Fibroblast of mammary gland (primary cell): ENCODE measurements at places on chromosomes 5 and 9.
A peak's percentile ranks its signal among the peaks of the same experiment; 100 is the strongest.

GRCh38 chr9:109753308-109753707 lies 26.7 kb upstream of the PALM2AKAP2 start:
- DNase-seq, result no peak

- DNase-seq, result no peak
These were observed 1025.1 kb upstream of the C9orf72 start for GRCh38 chr9:28598408-28598807.

DNA sequence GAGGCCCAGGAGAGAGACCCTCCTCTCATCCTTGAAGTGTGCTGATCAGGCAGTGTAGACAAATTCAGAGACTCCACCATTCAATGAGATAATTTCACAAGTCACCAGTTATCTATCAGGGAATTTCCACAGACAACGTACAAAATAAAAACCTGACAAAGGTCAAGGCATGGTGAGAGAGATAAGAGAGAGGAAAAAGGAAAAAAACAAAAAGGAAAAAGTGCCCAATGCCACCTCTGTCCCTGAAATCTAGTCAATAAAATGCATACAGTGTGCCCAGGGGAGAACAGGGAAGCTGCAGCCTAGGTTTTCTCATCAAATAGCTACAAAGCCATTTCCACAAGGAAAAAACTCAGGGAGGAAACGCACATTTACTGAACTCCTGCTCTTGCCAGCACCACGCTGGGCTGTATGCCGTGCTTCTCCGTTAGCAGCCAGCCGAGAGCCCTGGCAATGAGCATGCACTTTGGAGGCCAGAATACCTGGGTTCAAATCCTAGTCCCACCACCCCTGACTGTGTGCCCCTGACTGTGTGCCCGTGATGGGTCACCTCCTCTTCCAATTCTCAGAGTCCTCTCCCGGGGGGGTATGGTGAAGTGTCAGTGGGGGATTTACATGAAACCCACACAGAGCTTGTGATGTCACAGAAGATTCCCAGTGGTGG lies 11.6 kb downstream of the WHRN start:
- DNase-seq, result no peak

DNA sequence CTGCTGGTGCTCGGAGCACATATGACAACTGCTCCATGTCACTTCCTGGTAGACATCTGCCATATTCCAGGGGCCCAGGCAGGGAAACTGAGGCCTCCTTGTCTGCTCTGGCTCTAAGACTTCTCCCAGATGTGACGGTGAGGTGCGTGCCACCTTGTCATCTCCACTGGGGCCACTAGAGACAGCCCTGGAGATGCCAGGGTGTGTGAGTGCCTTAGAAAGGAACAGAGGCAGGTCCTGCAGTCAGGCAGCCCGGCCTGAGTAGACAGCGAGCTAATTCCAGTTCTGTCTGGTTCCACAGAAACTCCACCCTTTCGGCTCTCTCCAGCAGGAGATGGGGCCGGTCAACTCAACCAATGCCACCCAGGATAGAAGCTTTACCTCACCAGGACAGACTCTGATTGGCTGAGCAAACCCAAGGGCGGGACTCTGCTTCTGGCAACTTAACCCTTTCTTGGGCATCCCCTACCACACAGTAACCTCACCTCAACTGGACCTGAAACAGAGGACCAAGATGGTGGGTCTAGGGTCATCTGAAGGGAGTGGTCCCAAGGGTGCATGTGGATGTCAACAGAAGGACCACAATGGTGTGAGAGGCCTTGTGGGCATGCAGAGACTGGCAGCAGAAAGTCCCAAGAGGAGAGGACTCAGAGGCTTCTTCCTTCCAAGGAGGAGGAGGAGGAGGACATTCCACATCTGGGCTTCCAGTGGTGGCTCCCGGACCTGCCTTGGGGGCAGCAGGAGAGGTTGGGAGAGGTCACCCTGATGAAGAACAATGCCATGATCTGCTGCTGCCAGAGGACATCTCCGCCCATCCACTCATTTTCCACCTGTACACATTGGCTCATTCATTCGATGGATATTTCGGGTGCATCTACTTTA lies 77.7 kb downstream of the RGS3 start:
- DNase-seq, result peak; percentile 22

DNA sequence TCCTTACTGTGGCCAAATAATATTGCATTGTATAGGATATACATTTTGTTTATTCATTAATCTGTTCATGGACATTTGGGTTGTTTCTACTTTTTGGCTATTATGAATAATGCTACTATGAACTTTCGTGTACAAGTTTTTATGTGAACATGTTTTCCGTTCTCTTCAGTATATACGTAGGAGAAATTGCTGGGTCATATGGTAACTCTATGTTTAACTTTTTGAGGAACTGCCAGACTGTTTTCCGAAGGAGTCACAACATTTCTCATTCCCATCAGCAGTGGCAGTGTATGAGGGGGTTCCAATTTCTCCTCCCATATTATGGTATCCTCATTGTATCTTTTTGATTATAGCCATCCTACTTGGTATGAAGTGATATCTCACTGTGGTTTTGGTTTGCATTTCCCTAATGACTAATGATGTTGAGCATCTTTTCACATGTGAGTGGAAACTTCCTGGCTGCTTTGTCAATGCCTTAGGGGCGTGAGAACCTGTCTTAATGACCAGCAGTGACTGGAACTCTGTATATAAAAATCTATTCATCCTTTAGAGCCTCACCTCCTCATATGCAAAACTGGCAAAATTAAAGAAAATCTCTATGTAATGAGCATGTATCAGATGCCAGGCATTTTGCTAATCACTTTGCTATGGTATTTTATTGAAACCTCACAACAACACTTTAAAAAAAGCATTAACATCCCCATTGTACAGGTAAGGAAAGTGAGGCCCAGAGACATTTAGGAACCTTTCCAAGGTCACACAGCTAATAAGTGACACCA lies 47.8 kb upstream of the TGFBR1 start:
- DNase-seq, result peak; percentile 84
